ENCODE measurements at places on chromosomes 1 and 21.

DNA sequence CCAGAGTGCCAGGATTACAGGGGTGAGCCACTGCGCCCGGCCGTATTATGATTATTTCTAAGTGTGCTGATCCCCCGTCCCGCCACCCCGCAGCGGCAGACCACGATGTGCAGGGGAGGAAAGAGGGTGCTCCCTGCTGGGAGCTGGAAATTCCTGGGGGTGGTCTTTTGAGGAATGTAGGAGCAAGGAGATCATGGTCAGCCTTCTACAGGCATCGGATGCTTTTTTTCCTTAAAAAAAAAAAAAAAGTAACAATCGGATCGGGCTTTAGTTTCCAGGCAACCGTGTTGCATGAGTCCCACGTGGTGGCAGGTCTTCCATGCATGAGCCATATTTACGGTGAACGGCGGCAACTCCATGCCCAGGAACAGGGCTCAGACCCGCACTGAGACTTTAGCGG is 74.2 kb upstream of the COX20 start:
- DNase-seq: no peak

GRCh38 chr1:201631037-201631436 is 92.1 kb downstream of the NAV1 start:
- no peak for DNase-seq

DNA sequence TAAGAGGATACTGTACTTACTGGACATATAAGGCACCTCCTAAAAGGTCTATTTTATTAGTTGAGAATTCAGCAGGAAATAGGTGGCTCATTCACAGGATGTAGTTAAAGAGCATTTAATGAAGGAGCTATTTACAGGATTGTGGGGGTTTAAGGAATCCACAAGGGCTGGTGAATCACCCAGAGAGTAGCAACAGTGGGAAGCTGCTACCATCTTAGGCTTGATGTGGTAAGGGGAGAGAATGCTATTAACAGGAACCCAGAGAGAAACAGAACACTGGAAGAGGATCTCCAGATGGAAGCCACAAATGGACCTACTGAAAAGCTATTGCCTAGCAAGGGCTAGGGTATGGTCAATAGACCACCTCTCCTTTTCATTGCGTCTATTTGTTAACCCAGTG is 52.0 kb upstream of the COL11A1 start:
- DNase-seq: no peak

- no peak for DNase-seq
Measured at GRCh38 chr1:213399695-213400094, 348.7 kb downstream of the RPS6KC1 start.

DNA sequence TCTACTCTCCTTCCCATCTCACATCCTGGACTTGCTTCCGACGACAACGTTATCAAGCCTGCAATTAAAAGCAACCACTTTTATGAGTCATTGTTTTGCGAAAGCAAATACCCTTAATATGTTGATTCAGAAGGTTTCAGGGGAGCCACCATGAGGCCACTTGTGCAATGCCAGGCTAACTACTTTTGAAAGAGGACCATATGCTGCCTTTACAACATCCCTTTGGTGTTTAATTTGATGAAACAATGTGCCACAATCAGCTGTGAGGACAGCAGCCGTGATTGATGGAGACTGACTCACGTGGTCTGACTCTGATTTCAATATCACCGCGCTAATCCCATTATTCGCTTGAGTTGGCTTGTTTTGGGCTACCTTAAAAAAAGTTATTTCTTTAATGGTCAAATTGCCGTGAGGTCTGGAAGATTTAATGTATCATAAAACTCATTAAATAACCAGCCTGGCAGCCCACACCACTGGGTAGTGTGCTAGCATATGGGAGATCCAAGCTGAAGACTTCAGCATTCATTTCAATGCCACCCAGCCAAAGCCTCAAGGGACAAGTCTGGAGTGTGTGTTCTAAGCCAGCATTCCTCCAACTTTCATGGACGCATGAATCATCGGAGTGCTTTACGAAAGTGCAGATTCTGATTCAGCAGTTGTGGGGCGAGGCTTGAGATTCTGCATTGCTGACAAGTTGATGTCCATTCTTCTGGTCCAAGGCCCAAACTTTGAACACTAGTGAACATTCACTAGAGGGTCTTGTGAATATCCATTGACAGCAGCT is 73.3 kb upstream of the PAXBP1 start:
- no peak for DNase-seq

Data from D341Med (cell line).